ENCODE measurements at places on chromosomes 7 and 10.
A peak's percentile ranks its signal among the peaks of the same experiment; 100 is the strongest.

- peak; percentile 29 for DNase-seq
Measured at GRCh38 chr10:119541046-119541445, 1.5 kb downstream of the RGS10 start.

DNA sequence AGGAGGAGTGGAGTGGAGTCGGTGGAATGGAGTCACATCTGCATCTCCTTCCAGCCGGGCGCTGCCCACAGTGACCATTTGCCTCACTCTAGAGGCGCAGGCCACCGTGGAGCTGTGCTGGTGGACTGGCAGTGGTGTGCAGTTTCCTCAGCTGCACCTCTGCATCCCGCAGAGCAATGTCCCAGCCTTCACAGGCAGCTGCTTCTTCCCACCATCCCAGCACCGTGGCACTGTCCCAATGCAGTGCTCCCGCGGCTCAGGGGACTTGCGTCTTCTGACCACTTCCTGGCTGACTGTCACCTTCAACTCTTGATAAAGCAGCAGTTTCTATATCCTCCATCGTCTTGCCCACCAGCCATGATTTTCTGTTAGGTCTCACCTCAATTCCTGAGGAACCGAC is 90.3 kb upstream of the SFMBT2 start:
- no peak for DNase-seq

DNA sequence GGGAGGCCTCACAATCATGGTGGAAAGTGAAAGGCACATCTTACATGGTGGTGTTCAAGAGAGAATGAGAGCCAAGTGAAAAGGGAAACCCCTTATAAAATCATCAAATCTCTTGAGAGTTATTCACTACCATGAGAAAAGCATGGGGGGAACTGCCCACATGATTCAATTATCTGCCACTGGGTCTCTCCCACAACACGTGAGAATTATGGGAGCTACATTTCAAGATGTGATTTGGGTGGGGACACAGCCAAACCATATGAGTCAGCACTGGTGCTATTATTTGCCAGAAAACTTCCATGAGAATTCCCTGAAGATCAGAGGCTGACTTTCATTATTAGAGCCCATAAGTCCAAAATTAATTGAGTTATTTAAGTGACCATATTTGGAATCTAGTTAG is 1001.2 kb upstream of the POT1 start:
- no peak for DNase-seq

GRCh38 chr10:71324743-71325142 is 5.7 kb downstream of the SLC29A3 start:
- no peak for DNase-seq

GRCh38 chr7:18900803-18901202 is 216.6 kb downstream of the TWIST1 start:
- peak; percentile 90 for DNase-seq

GRCh38 chr7:129550693-129551360 is 48.5 kb downstream of the SMKR1 start:
- peak; percentile 8 for DNase-seq

- DNase-seq = no peak
Measured at GRCh38 chr7:28705350-28705749, 252.8 kb downstream of the TRIL start.

DNA sequence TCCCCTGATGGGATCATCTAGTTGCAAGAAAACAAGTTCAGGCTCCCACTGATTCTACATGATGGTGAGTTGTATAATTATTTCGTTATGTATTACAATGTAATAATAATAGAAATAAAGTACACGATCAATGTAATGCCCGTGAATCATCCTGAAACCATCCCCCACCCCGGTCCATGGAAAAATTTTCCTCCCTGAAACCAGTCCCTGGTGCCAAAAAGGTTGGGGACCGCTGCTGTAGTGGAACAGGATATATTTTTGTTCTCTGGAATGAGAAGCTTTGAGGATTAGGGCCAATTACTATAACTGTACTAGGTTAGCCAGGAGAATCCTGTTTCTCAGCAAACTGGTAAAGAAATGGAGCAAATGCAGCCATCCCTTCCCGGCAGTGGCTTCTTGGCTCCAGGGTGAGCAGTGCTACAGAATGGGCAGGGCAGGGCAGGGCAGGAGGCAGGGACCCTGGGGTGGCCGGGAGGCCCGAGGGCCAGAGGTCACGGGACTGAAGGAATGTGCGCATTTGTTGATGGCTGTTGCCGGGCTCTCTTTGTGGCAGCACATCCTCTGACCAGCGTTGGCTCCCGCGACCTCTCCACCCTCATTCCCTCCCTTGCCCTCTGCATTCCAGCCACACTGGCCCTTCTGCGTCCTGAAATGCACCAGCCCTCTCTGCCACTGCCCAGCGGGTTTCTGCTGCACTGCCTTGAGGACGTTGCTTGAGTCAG is 162.3 kb upstream of the NPS start:
- DNase-seq = no peak

GRCh38 chr10:89643431-89643811 is 1.6 kb downstream of the PANK1 start:
- no peak for DNase-seq

DNA sequence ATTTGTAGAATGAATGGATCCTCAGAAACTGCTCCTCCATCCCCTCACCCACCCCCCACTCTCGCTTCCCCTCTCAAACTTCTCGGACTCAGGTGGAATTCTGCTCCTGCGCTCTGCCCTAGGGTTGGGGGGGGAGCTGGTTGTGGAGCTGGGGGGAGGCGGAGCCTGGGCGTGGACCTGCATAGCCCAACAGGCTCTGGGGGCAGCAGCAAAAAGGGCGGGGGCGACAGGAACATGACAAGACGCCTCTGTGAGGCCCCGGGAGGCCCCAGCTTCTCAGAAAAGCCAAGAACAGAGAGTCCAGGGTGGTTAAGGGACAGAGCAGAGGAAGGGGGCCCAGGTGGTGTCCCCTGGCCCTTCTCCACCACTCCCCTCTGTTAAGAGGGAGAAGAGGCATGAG is 3.5 kb downstream of the TSC22D4 start:
- no peak for DNase-seq

GRCh38 chr7:137881607-137882260 is 35.0 kb upstream of the DGKI start:
- DNase-seq = no peak

DNA sequence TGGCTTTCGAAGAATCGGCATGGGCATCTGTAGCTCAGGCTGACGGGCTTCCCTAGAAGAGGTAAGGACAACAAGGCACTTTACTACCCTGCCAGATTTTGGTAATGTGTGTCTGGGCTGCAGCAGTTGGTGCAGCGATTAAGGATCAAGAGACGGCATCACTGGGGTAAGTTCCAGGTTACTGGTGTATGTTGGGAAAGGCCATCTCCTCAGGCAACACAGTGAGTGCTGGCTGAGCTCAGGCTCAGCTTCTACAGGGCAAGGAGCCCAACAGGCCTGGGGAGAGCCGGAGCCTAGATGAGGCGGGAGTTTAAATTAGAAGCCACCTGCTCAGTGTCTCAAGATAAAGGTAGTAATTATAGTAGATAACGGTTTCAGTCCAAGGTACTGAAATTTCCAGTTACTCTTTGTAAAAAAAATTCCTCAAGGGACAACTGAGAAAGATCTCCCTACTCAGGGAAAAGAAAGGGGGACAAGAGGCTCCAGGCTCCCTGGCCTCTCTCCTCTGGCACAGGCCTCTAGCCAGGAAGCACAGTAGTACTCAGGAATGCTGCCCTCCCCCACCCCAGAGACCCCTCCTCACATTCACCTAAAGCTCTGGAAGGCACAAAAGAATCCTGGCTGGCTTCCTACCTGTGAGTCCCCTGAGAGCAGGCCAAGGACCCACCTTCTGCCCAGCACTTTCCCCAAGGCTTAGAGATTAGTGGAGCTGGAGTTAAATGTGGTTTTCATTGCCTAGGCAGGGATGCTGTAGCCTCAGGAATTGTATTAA is 3.9 kb downstream of the CXCL12 start:
- no peak for DNase-seq
